ENCODE measurements at places on chromosomes 6 and 20.

- no peak for DNase-seq
Measured at GRCh38 chr6:54618572-54618971, 228.0 kb upstream of the FAM83B start.

DNA sequence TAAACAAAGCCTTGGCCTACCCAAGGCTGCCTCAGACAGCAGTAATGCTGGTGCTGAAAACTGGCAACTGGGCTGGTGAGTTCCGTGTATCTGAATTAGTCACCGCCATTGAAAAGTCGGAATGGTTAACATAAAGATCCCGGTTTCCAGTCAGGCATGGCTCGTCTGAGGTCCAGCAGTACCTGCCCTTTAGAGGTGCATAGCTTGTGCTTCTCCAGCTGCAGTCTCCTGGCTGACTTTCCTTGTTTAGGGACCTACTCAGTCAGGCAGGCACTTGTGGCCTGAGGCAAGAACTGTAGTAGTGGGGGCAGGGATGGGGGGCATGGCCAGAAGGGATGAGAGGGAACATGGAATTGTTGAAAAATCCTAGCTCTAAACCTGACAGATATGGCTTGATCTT, 101.6 kb downstream of the FYN start:
- DNase-seq, result no peak

DNA sequence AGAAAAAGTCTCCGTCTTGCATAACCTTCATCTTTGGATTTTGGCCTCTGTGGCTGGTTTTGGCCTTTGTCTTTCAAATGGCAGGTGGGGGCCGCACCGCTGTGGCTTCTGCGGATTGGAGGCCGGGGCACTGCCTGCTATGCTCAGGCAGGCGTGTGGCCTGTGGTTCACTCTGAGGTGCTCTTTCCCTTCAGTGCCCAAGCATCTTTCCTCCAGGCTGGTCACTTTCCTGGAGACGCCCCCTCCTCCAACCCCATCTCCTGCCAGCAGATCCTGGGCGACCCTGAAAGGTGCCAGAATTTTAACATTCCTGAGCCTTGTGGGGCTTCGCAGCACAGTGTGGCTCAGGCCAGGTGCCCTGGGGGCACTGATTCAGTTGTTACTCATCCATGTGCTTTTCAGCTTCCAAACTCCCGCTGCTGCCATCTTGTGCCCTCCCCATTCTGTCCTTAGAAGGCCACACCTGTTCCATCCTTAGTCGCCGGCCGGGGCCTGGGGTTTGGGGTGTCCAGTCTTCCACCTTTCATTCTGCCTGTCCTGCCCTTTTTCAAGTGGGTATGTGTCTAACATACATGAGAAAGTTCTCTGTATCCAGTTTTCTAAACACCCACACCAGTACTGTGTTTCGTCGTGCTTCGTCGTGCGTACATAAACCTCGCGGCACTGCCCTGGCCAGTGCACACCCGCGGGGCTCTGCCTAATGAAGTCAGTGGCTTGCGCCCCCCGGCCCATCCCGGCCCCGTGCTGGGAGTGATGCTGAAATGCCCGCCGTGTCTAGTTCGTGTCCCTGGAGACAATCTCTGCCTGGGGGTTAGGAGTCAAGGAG, 12.1 kb downstream of the SS18L1 start:
- DNase-seq, result peak; percentile 84

GRCh38 chr6:71567562-71567961, 279.0 kb downstream of the OGFRL1 start:
- DNase-seq, result no peak

DNA sequence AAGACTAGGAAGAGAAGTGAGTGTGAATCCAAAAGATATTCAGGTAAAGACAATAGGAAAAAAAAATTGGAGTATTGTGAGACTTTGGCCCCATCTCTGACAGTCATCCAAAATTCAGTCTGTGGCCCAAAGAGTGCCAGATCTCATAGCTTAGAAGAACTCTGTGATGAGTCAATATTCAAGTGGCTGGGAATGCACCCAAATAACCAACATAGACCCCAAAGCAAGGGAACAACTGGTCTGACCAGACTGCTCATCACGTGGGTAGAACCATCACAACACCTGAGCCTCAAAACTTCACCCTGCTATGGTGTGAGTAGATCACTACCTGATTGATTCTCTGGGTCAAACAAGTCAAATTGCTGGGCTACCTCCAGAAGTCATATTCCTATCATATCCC, 51.1 kb upstream of the TRDN start:
- no peak for DNase-seq

DNA sequence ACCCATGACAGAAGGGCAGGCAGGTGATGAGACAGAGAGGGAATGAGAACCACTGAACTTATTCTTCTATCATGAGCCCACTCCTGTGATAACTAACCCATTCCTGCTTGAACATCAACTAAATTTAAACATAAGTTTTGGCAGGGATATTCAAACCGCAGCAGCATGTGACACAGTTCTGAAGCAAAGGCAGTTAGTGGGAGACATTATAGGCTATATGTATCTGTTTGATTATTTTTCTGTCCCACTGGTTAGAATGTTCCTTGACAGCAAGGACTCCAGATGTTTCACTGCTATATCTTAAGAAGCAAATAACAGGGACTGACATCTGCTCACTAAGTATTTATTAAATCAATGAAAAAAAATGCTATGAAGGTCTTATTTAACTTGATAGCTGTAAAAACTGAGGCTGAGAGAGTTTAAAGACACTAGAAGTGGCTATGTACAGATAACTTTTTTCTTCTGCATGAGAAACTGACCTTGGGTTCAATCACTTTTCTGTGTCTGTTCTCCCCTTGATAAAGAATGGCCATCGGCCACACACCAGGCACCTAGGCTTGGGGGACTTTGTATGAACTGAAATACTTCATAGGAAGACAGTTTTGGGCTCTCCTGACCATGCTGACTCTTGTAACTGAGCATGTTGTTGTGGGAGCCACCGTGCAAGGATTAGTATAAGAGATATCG, 90.9 kb downstream of the CEP162 start:
- DNase-seq, result no peak

DNA sequence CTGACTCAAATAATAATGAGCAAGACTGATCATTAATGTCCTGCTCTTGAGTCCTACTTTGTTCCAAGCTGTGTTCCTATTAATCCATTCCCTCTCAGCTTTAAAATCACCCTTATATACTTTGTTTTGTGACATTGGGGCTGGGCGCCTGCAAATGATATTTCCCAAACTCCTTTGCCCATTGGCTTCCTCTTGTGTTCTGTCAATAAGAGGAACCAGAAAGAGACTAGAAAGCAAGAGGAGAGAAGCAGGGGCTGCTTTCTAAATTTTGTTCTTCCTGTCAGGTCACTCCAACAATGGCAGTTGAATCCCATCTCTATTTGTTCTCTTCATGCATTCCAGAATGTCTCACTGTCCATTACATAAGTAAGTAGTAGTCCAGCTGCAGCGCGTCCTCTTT, 21.6 kb upstream of the TRIM27 start:
- DNase-seq, result no peak

DNA sequence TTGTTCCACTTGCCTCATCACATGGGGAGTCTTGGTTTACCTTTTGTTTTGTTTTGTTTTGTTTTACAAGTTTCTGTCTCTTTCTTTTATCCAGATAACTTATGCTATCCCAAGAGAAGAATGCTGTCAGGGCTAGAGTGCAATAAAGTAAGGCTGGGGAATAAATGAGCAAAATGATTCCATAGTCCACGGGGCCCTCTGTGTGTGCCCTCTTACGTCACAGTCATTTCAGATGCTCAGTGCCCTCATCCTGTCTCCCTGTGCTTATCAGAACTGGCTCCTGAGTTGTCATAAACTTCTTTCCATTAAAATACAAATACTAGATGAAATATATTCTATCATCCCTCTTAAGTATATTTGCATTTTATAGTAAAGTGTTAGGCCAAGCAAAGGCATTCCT, 30.8 kb upstream of the ENPP1 start:
- no peak for DNase-seq

DNA sequence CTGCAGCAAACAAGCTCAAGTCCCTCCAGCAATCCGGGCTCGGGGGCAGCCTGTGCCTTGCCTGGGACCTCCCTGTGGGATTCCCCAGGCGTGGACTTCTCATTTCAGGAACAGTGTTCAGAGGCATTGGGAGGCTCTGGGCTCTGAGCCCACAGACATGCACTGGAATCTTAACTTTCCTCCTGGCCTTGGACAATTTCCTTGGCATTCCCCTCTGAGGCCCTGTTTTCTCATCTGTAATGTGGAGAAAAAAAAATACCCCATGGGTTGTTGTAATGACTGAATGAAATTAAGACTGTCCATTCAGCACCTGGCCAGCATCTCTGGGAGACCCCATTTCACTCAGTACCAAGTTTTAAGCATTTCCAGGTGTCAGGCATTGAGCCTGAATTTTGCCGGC, 17.6 kb downstream of the BPIFB4 start:
- no peak for DNase-seq

DNA sequence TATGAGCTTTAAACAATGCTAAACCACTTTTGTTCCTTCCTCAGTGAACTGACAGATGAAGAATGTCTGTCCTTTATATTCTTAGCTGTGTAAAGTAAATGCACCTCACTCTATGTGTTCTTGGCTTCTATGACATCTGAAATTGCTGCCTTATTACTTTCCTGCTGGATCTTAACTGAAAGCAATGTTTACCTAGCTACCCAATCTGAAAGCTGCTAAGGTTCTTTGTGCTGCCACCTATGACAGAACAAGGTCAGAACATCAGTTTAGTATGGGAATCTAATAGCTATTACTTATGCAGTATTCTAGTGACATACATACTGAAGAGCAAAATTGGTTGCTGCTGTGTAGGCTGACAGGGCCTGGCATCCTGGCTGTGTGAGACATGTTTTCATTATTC, 444.1 kb downstream of the KHDRBS2 start:
- DNase-seq, result no peak
